ENCODE measurements at places on chromosomes 7 and 10.

DNA sequence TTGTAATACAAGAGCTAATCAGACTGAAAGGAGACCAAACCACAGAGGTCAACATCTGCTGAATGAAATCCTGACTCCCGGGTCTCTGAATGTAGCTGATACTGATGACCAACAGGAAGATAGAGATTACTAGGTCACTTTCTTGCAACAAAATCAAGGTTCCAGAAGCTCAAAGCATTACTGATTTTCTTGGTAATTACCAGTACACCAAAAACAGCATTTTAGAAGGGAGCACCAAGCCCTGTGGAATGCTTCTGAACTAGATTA, 177.7 kb downstream of the SLC25A13 start:
- no peak for DNase-seq

DNA sequence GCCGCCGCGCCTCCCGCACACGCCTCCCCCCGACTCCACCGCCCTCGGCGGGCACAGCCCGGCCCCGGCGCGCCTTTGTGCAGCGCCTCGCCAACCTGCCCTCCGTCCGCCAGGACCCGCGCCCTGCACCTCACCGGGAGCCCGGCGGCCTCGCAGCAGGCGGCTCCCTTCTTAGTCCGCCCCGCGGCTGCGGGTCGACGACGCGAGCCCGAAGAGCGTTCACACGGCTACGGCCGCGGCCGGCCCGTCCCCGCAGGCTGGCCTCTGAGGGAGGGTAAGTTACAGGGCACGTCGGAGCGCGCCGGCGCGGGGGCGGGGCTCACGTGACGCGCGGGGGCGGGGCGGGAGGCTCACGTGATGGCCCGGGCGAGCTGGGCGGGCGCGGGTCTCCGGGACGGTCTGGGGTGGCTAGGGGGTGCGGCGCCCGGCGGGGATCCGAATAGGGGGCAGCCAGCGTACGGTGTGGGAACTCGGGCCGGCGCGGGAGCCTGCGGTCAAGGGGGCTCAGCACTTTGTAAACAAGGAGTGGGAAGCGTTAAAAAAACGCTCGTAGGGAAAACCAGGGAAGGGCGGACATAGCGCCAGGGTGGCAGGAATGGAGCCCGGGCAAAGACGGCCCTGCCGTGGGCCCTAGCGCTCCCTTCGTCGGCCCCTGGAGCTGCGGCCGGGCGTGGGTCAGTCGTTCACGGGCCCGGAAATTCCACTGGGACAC, at the start of gene ARHGAP12:
Gene ARHGAP12 (minus strand): TSS at position 283 of the 712 bp plus-strand sequence. CDS start 19,976 bp downstream, outside the sequence.
- peak; percentile 45 for DNase-seq

DNA sequence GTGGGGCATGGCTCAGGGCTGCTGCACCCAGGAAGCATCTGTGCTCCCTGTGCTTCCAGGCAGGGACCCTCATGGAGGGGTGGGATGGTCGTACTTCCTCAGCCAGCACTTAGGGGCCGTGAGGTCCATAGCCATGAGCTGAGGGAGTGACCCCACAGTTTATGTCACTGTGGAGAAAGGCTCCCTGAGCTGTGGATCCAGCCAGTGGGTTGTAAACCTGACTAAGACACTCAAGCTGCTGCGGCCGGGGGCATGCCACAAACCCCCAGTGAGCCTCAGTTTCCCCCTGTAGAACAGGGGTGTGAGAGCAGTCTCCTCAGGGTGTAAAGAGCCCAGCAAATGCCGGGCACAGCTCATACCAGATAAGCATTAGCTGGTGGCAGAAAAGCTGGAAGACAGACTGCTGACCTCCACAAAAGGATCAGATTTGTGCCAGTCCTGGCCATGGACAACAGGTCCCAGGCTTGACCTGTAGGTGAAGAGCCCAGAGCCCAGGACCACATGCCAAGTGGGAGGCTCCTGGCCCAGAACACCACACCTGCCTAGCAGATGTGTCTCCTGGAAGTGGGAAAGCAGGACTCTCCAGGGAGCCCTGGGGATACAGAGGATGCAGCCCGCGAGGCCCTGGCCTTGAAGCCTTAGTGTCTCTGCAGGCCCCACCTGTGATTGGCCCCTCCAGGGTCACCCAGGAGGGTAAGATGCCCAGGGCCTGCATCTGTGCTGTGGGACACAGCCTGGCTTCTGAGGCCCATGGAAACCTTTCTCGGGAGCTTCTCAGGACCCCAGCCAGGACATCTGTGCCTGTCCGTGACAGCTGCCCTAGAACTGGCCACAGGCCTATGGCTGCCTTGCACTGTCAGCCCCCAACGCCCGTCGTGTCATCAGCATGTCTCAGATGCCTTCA, 78.1 kb upstream of the RET start:
- DNase-seq = no peak

GRCh38 chr10:132882069-132882951, 60.1 kb downstream of the CFAP46 start:
- DNase-seq = no peak

GRCh38 chr7:138324941-138325340, 135.1 kb upstream of the TRIM24 start:
- DNase-seq = peak; percentile 21

GRCh38 chr10:119410361-119411116, 132.0 kb downstream of the RGS10 start:
- DNase-seq = no peak

DNA sequence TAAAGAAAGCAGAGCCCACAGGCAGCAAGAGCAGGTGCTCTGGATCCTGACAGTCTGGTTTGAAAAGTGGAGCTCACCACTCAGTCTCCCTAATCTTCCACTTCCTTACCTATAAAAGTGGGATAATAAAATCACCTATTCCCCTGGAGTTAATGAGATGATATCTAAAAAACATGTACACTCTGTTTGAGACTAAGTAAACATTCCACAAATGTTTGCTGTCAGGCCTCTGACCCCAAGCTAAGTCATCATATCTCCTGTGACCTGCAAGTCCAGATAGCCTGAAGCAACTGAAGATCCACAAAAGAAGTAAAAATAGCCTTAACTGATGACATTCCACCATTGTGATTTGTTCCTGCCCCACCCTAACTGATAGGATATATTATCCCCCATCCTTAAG, 1324.5 kb downstream of the XPNPEP1 start:
- DNase-seq = no peak

DNA sequence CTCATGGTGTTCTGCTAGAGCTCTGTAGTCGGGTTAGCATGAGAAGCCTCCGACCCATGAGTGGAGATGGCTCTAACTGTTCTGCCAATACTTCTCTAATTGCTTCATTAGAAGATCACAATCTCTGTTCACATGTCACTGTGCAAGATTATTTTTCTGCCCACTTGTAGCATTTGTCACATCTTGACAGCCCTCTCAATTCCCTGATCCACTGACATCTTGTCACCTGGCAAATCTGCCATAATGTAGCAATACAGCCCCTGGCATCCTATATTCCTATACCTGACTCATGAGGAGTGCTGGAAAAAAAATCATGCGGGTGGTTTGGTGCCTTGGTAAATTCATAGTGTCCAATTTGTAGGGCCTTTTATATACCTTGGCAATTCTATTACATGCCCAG, 58.4 kb downstream of the ST8SIA6 start:
- no peak for DNase-seq

DNA sequence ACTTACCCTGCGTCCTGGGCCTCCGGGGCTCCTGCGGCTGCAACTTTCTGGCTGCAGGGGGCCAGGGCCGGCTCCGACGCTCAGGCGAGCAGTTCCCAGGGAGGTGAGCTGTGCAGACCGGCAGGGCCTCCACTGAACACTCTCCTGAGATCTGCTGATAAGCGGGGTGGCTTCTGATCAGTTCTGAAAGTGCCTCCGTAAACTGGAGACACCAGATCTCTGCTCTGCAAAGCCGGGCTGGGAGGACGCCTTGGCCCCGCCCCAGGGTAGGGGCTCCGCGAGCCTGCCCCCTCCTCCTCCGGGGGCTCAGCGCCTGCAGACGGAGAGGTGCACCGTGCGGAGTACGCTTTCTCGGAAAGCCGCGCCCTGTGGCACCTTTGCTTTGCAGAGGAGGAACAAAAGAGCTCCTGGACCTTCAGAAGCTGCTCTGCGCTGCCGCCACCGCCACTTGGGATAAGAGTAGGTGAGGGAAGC, 141.3 kb upstream of the VKORC1L1 start:
- DNase-seq = peak; percentile 31

DNA sequence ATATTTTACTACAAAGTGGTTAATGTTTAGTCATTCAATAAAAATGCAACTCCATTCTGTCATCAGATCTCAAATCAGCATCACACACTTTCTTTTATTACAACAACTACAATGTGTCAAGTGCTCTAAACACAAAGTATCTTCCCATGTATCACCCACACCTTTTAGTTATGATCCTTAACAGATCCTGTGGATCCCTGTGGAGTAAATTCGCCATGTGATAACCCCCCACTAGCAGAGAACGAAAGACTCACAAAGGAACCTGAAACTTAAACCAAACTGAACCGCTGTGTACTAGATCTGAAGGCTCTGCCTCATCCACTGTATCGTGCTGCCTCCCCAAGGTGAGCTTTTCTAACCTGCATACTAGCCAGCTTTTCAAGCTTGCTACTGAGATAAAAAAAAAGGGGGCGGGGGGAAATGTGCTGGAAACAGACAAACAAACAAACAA, 1.7 kb downstream of the DPY19L1 start:
- DNase-seq = peak; percentile 78

DNA sequence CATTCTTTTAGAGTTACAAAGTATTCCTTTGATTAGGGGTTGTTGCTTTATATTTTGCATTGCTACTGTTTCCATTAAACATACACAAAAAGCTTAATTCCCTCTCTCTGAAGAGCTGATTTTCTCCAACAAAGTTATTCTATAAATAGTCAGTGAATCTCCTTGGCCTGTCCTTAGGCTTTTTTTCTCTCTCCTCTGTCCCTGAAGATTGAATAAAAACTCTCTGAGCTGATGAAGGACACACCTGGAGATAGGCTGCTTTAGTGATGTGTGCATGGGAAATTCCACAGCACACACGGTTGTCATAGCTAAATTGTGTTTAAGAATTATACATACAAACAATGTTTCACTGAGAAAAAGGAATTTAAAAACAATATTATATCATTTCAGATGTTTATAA, 90.5 kb upstream of the TMEM106B start:
- DNase-seq = no peak

DNA sequence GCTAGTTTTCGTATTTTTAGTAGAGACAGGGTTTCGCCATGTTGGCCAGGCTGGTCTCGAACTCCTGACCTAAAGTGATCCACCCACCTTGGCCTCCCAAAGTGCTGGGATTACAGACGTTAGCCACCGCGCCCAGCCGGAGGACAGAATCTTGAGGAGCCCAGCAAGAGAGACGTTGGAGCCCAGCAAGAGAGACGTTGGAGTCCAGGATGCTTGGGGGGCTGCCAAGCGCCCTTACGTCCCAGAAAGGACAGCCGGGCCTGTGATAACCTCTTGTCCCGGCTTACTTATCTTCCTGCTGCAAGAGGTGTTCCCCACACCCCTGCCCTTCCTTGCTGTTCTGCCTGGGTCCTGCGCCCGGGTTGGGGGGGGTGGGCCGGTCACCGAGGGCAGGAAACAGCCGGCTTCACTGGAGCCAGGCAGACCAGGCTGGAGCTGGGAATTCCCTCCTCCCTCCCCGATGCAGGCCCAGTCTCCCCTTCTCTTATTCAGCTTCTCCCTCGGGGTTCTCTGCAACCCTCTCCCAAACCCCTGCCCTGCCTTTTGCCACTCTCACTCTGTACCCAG, 1.9 kb upstream of the EPHB4 start:
- DNase-seq = no peak

- peak; percentile 94 for DNase-seq
These were observed 9.1 kb upstream of the FXYD4 start for GRCh38 chr10:43362191-43362839.

- no peak for DNase-seq
These were observed 14.4 kb downstream of the SCIN start for GRCh38 chr7:12584930-12585329.

DNA sequence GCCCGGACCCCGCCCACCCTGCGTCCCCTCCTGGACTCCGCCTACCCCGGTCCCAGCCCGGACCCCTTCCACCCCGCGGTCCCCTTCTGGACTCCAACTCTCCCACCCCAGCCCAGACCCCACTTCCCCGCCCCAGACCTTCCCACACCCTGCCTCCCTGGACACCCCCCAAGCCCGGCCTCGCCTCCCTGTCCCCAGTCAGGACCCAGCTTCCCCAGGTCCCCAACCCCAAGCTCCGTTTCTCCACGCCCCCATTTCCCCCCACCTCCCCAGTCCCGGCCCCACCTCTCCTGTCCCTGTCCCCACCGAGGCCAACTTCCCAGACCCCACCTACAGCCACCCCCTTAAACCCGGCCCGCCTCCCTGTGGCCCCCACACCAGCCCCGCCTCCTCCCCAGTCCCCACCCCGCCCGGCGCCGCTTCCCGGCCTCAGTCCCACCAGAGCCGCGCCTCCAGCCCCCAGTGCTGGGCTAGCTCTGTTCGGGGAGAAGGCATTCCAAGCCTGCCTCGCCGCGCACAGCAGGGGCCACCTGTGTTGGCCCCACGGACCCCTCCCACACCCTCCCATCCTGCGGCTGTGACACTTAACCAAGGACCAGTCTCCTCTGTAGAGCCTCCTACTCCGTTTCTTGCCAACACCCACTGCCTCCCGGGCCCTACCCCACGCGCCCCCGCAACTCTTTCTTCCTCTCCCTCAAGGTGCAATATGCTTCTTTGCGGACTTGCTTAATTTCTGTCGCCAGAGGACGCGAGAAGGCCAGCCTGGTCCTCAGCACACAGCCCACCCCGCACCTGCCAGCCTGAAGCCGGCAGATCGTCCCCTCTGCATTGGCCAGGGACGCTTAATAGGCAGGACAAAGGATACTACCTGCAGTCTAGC, 736 bp upstream of the ITIH5 start:
- DNase-seq = no peak
